IMR-90 (cell line): ENCODE measurements at places on chromosomes 7 and 10.

DNA sequence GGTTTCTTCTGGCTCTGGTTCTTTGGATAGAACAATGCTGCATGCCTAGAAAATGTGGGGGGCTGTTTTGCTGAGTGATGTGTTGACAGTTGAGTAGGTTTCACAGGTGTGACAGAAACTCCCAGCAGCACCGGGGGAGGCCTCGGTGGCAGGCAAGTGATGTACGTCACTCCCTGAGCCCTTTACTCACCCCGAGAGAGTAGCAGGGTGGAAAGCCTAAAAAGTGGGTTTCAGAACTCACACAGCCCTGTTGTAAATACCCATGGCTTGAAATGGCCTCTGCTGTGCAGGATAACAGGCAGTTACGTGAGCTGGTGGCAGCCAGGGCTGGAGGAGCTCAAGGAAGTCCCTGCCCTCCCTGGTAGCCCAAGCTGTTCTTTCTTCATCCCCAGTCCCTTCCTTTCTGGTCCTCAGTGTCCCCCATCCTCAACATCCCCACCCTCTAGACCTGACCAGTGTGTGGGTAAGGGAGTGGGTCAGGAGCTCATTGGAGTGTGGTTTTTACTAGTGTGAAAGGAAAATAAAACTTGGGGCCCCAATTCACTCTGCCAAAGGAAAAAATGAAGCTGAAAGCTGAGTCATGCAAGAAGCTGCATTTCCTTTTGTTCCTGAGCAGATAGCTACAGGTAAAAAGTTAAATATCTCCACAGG is 258.1 kb downstream of the STK31 start:
- no peak for DNase-seq

DNA sequence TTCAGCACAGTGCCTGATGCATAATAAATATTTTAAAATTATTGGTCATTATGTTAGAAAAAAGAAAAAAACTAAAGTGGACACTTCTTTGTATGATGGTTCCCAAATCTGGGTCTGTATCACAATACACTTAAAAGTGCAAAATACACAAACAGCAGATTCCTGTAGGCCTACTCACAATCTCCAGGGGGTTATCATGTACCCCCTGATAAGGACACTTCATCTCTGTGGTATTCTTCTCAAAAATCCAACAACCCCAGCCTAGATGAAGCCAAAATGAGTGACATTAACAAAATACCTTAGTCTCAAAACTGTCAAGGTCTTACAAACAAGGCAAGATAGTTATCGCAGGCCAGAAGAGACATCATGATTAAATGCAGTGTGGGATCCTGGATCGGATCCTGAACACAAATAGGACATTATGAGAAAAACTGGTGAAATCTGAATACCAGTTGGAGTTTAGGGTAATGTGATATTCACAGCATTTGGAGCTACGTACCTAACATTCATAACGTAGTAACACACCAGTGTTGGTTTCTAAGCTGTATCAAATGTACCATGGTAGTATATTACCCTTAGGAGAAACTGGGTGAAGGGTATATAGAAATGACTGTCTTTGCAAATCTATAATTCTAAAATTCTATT is 45.2 kb downstream of the NSUN6 start:
- DNase-seq = no peak

- DNase-seq = no peak
Measured at GRCh38 chr7:1286946-1287645, 54.4 kb downstream of the UNCX start.

- no peak for DNase-seq
Measured at GRCh38 chr7:83475420-83475819, 173.5 kb downstream of the SEMA3E start.

- DNase-seq = no peak
Measured at GRCh38 chr10:69643779-69644657, 14.0 kb downstream of the FAM241B start.

GRCh38 chr10:33155720-33156638 is 178.5 kb downstream of the NRP1 start:
- peak; percentile 91 for DNase-seq

DNA sequence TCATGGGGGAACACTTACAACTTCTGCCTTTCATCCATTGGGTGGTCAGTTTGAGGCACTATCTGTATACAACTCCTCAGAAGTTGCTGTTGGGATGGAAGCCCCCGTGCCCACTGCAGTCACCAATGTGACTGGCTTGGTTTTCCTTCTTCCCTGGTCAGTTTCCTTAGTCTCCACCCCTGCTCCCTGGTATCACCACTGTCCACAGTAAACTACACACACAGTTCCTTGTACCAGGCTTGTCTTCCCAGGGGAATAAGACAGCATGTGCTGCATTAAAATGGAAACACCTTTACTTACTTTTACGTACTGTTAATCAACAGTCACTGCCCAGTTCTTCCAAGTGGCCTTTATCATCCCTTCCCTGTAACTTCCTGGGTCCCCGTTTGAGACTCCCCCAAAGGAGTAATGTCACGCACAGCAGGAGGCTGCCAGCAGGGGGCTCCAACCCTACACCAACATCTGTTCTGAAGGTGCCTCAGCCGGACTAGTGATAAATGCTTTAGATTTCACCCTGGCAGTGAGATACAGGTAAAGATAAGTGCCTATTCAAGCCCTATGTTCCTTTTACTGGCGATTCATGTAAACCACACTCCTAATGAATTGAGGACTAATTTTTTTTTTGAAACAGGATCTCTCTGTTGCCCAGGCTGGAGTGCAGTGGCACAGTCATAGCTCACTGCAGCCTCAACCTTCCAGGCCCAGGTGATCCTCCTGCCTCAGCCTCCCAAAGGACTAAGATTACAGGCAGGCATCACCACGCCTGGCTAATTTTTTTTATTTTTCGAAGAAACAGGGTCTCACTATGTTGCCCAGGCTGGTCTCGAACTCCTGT is 45.3 kb upstream of the PIK3AP1 start:
- peak; percentile 44 for DNase-seq

GRCh38 chr10:4215485-4215884 is 430.5 kb upstream of the KLF6 start:
- no peak for DNase-seq

- peak; percentile 11 for DNase-seq
Measured at GRCh38 chr7:80940539-80941207, 21.8 kb upstream of the SEMA3C start.

DNA sequence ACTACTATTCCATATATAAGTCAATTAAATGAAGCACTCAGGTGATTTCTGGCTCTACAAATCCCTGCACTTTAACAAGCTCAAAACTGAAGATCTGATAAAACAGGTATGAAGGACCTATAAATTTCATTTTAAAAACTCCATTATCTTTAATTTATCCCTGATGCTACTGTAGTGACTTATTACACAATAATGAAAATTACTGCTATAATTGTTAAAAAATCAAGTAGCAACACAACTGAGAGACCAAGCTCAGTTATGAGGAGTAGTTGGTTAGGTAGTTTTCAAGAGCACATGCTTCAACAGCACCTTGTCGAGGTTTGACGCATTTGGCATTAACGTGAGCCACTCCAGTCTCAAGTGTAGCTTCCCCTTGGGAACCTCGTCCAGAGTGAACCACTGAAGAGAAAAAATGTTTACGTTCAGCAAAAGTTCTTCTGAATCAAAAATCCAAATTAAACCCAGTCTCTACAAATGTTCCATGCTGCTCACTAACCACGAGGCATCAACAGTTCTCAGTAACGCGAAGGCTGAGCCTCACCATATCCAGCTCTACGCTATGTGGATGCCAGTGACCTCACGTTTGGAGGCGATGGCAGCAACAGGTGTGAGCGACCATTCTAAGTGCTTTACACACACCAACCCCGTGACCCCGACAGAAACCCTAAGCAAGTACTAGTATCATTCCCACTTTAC is 55.3 kb upstream of the NCAPG2 start:
- no peak for DNase-seq

DNA sequence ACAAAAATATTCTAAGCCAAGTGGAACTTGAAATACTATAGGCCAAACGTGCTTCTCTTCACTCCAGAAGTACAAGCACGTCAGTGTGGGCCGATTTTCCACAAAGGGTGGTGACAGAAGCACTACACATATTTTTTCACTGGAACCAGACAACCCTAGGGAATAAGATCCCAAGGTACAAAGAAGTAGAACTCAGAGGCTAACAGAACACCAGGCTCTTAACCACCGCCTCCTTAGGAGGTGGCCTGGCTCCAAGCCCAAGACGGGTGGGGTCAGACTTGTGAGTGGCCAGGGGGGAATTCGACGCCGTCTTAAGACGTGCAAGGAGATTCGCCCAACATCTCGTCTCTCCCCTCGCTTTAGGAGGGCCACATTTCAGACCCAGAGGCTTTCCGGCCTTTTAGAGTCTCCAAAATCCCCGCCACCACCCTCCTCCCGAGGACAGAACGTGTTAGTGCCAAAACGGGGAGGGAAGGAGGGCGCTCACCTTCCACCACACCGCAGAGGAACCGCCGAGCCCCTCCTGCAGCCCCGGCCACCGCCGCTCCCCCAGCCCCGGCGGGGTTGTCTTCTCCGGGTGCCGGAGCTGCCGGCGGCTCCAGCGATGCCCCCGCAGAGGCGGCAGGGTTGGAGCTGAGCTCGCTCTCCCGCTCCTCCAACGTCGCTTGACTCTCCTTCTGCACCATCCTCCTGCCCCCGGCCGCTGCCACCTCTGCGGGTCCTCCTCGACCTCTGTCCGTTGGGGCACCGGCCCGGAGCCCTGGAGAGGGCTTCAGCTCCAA is 716 bp downstream of the OGA start:
- DNase-seq = peak; percentile 95

DNA sequence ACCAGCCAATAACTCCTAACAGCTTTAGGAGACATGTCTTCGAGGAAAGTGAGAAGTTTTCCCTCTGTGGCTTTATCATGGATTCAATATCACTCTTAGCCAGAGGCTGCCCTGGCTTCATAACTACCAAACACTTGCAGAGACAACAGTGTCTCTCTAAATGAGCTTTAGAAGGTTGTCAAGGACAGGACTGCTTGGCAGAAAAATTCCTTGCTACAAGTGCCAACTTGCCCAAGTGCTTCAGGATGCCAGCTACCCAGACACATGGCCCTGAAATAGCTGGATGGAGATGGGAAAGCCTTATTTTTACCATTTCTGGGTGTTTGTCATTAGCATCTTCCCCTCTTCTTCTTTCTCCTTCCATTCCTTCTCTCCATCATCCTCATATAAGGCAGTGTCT is 137.1 kb upstream of the MDFIC start:
- no peak for DNase-seq

DNA sequence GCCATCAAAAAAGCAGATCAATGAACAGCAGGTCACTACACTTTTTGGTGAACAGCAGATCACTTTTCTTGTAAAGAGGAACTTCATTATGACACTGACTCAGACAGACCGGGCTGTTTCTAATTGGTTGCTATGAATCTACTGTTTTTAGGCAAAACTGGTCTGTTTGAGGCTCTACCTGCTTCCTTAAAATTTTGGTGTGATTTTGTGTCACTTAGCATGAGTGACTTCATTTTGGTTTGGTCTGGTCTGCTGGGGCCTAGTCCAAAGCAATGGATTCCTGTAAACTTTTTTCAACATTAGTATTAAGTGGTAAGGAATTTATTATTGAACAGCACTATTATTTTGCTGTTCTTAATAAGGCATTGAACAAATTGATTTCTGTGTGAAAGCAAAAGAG is 41.8 kb upstream of the C10orf71 start:
- no peak for DNase-seq

- no peak for DNase-seq
Measured at GRCh38 chr10:69663369-69663947, 33.4 kb downstream of the FAM241B start.

DNA sequence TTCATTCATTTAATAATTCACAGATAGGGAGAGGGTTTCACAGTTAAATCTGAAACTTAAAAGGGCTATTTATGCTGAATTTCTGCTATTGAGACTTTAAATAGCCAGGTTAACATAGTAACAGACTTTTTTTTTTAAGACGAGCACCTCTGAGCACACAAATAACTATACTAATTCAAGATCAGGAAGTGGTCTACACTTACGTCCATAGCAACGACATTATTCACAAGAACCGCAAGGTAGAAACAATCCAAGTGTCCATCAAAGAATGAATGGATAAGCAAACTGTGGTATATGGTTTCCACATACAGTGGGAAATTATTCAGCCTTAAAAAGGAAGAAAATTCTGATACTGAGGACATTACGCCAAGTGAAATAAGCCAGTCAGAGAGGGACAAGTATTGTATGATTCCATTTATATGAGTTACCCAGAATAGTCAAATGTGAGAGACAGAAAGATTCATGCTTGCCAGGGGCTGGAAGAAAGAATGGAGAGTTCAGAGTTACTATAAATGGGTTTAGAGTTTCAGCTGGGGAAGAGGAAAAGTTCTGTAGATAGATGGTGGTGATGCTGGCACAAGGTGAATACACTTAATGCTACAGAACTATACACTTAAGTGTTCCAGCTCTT is 140.3 kb upstream of the LAMB4 start:
- no peak for DNase-seq

DNA sequence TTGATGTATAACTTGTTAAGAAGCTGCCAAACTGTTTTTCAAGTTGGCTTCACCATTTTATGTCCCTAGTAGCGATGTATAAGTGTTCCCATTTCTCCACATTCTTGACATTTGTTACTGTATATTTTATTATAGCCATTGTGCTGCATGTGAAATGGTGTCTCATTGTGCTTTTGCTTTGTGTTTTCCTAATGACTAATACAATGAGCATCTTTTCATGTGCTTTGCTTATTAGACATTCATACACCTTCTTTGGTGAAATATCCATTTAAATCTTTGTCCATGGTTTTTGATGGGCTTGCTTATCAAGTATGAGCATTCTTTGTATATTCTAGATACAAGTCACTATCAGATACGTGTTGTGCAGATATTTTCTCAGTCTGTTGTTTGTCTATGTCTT is 203.0 kb downstream of the CCSER2 start:
- no peak for DNase-seq

DNA sequence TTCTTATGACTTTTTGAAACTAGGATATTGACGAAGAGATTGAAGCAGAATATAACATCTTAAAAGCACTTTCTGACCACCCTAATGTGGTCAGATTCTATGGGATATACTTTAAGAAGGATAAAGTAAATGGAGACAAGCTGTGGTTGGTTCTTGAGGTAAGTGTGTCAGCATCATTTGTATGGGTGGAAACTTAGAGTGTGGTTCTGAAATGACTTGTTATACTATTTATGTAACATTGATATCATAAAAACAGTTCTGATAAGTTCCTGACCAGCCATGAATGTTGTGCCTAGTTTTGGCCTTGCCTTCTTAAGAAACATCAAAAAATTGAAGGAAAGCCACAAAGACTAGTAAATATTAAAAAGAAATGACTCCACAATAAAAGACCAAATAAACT is 20.8 kb downstream of the MYO3A start:
- DNase-seq = no peak

- DNase-seq = peak; percentile 48
Measured at GRCh38 chr10:31836569-31837406, 91.8 kb downstream of the ARHGAP12 start.

GRCh38 chr7:93159490-93159889 is 11.3 kb upstream of the SAMD9L start:
- DNase-seq = peak; percentile 48
